Fibroblast of the aortic adventitia (primary cell): ENCODE measurements at places on chromosomes 6 and 20.

DNA sequence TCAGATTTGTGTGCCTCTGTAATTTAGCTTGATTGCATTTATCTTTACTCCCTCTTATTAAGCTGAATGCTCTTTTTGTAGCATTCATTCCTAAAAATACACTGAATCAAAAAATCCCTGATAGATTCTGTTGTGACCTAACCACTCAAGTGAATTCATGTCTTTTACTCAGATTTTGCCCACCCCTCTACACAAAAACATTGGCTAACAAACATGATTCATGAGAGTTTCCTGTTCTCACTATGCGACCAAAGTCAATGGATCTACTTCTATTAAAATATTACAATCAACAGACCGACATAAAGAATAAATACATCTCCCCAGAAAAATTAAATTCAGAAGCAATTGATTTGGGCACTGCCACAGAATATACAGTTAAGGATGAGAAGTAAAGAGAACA, 99.5 kb upstream of the THEMIS start:
- no peak for DNase-seq

GRCh38 chr6:86595641-86596040, 341.7 kb upstream of the HTR1E start:
- DNase-seq = no peak

- DNase-seq = no peak
These were observed 208.9 kb upstream of the SNX9 start for GRCh38 chr6:157614026-157614568.

- no peak for DNase-seq
These were observed 11.5 kb upstream of the KATNA1 start for GRCh38 chr6:149660028-149660427.

DNA sequence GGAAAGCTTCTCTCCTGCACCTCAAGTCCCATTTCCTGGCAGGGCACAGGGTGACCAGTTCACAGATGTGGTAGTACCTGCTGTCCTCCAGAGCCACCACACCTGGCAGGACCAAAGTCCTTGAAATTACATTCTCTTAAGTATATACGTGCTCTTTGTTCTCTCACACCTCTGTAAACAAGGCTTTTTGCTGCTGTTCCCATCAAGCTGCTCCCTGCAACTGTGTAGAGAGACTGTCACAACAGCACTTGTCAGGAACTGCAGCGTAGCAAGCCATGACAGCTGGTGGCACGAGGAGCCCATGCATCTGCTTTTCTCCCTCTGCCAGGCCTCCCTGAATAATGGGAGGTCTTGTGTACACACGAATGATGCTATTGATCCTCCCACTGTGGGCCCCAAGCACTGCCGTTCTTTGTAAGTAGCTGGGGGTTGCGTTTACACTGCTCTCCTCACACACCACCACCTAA, 431.8 kb downstream of the CD83 start:
- DNase-seq = no peak

DNA sequence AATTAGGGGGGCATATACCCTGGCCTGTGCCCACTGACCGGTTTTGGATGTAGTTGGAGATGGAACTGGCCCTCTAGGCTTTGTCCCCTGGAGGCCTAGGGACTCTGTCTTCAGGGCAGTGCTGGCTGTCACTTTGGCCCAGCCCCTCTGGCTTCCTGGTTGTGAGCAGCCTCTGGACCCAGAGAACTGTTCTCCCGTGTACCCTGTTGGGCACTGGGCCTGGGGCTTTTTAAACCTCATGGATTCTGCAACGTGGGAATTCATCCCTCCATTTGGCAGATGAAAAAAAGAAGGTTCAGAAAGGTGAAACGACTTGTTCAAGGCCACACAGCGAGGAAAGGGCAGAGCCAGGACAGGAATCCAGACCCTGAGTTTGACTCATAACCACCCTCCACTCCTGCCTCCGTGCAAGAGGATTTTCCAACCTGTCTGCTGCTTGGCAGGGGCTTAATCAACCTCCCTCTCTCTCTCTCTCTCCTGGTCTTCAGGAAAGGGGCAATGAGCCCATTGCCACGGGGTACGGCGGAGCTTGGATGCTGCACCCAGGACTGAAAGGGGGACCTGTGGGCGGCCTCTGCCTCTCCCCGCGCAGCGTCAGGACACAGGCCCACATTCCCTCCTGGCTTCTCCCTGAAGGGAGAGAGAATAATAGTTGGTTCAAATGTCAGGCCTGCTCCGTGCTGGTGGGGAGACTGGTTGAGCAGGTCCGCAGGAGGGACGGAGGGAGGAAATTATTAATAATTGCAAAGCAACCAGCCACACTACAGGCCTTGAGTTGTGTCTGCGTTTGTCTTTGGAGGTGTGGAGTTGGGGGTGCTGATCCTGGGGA, 56.0 kb downstream of the CEBPB start:
- no peak for DNase-seq
